ENCODE measurements at places on chromosomes 2 and 18.

DNA sequence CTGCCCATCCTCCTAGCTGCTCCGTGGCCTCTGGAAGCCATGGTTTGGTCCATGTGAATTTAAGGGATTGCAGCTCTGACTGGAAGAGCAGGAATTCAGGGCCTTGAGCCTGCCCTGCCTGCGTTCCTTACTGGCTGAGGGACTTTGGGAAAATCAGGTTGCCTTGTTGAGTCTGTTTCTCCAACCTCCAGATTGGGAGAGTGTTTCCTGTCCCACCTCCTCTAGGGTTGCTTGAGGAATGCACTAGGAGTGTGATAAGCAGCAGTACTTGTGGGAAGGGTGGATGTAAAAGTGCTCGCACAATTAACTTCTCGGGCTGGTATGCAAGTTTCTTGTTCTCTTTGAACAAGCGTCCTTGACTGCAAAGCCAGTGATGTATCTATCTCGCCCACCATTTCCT, 84.4 kb upstream of the YWHAQ start:
- DNase-seq: no peak

- DNase-seq: no peak
These were observed 47.4 kb upstream of the DNAJC10 start for GRCh38 chr2:182668671-182669070.

GRCh38 chr2:188292348-188293239, 920 bp downstream of the GULP1 start:
- peak; percentile 57 for DNase-seq

DNA sequence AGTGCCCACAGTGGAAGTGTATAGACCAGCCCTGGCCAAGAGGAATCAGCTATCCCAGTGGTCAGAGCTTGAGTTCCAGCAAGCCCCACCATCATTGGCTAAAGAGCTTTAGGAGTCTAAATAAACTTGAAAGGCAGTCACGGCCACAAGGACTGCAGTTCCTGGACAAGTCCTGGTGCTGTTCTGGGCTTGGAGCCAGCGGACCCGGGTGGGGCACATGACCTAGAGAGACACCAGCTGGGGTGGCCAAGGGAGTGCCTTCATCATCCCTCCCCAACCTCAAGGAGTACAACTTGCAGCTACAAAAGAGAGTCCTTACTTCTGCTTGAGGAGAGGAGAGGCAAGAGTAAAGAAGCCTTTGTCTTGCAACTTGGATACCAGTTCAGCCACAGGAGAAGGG, 439.8 kb upstream of the TMEFF2 start:
- no peak for DNase-seq

GRCh38 chr2:126657148-126657635, 1.2 kb downstream of the GYPC start:
- DNase-seq: no peak

DNA sequence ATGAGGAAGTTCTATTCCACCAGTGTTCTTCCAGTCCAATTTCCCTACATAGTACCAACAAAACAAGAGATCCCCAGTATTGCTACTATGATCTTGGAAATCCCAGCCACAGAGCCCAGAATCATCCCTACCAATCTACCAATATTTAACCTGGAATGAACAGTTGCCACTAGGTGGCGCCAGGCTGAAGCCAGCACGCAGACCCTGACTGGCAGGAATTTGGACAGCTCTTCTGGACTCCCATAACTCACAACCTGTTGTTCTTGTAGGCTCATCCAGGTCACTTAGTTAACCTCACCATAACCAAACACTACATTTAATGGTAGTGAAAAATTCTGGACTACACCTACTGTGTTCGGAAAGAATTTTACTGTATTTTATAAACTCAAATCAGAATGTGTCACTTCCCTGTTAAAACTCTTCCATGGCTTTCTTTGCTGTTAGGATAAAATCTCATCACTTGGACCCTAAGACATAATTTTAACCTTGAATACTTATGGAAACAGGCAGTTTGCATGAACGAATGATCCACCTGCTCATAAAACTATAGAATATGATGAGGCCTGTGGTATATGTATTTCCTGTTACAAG, 59.8 kb upstream of the SLC38A11 start:
- DNase-seq: peak; percentile 50

DNA sequence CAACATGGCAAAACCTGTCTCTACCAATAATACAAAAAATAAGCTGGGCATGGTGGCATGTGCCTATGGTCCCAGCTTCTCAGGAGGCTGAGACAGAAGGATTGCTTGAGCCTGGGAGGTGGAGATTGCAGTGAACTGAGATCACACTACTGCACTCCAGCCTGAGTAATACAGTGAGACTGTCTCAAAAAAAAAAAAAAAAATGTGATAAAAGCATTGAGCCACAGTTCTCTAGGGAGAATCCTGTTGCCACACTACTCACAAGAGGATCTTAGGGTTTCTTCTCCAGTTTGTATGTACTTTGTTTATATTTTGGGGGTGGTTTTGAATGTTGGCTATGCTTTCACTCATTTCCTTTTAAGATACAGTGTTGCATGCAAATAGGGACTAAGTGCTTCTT, 62.0 kb downstream of the TMEM185B start:
- DNase-seq: no peak

GRCh38 chr2:234826681-234827080, 125.1 kb upstream of the SH3BP4 start:
- no peak for DNase-seq

GRCh38 chr18:53551868-53552426, 672.5 kb downstream of the MBD2 start:
- no peak for DNase-seq

- DNase-seq: no peak
These were observed 15.8 kb downstream of the ASAP2 start for GRCh38 chr2:9222239-9222892.

DNA sequence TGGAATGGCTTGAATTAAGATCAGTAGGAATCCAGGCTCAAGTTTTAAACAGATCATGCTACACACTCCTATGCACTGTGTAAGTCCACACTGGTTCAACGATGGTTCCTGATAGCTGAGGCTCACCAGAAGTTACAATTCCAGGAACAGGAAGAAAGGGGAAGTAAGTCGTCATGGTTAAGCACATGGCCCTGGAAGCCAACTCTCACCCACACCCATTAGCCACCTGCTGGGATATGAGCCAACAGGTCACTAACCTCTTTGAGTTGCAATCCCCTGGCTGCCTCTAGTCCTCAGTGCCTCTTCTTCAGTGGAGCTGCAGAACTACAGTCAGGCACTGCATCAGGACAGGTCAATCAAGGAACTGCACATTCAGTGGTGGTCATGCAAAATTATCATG, 133.5 kb downstream of the TMEM182 start:
- no peak for DNase-seq

DNA sequence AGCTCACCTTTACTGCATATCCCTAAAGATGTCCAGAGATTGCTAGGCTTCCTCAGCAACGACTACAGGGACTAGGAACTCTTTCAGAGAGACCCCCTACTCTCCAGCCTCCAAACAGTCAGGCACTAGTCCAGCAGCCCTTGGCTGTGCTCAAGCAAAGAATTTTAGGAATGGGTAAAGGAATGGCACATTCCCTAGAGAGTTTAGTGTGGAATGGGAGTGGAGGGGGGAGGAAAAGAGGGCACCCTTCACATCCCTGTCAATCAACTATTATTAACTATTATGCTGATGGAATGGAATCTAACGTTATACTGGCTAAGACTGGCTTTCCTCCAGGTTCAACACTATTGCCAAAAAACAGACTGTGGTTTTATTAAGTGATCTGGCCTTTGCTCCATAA, 64.8 kb downstream of the IKZF2 start:
- no peak for DNase-seq

GRCh38 chr2:68994864-68995263, 18.1 kb upstream of the ANTXR1 start:
- DNase-seq: no peak

GRCh38 chr2:164066095-164066494, 330.3 kb upstream of the FIGN start:
- DNase-seq: no peak

- DNase-seq: no peak
These were observed 362.3 kb downstream of the RND3 start for GRCh38 chr2:150125188-150125587.

GRCh38 chr2:88692187-88692586, 714 bp downstream of the RPIA start:
- DNase-seq: no peak

DNA sequence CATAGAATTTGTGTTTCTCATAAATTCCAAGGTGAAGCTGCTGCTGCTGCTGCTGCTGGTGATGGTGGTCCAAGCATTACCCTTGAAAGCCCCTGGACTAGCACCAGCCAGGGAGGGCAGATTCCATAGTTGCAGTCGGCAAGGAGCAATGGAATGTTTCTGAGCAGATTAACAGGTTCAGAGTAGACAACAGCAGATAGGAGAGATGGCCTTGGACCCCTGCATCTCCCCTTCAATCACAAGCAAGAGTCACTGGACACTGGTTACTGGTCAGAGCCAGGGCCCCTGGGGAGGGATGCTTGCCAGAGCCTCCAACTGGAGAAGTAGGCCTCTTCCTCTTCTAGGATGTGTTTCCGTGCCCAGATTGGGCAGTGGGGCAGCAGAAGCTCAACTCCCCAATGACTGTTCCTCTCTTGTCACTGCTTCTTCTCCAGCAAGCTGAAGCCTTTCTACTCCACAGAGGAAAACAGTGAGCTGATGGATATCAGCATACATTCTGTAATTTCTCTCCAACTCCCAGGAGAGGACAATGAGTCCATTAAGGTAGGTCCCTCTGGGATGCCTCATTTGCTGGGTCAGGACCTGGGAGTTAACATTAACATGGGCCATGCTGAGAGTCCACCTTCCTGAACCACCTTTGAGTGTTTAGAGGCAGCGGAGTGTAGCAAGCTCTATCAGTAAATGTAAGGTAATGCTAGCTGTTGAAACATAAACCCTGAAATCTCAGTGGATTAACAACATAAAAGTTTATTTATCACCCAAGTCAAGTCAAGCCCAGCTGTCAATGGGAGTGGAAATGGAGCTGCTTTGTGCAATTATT, 35.3 kb downstream of the MROH2A start:
- DNase-seq: no peak

GRCh38 chr2:237353215-237353614, 60.7 kb downstream of the COL6A3 start:
- no peak for DNase-seq

DNA sequence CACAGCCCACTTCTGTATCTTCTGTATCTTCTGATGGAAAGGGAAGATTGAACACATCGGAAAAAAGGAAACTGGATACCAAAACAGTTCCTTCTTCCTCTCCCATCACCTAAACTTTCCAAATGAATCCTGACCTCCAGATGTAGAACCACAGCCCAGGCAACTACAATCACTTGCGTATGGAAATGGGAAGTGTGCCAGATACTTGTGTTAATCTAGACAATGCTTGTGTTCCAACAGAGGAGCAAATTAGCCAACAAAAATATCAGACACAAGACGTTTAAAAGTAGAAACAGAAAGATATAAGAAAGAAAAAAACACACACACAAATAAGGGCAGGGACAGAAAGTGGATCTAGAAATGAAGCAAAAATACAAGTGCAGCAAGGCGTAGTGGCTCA, 31.4 kb upstream of the DUSP2 start:
- DNase-seq: no peak

DNA sequence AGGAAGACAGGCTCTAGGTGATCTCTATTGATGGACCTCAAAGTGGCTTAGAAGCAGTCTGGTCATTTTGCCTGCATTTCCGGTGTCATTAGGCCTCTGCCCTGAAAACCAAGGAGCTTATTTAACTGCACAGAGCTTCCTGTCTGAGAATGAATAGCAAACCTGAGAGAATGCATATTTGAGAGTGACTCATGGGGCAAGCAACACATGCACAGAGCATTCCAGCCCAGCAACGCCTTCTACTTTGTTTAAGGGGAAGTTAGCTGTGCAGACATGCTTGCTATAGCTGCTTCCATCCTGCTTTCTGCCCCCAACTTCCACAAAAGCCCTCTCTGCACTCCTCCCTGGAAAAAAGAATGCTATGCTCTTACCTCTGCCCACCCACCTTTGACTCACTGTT, 232.8 kb downstream of the GRB14 start:
- DNase-seq: no peak

DNA sequence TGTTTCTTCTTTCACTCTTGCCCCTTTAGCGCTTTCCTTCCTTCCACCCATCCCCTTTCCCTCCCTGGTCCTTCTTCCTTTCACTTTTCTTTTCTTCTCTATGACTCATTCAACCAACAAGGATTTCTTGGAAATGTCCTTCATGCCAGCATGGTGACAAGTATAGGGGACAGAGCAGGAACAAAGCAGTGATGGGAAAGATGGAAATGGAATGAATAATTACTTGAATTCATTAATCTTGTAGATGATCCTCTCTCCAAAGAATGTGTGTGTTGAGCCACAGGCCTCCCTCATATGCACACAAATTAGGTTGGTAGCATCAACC, 1.5 kb downstream of the VAMP5 start:
- no peak for DNase-seq

DNA sequence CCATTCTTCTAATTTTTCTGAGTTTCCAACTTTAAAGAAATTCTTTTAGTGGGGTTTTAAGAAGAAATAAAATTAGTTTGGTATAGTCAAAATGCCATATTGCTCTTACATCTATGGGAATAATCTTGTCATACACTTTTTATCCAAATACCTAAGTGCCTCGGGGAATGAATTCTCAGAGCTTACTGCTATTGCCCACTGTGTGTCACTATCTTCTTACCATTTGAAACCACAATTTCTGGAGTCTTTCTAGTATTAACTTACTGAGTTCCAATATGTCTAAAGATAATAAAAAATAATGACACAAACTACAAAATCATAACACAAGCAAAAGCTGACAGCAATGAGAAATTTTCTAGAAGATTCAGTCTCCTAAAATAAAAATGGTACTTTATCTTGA, 23.7 kb upstream of the DNAH6 start:
- no peak for DNase-seq

GRCh38 chr2:164060031-164060430, 324.2 kb upstream of the FIGN start:
- DNase-seq: no peak

GRCh38 chr2:31469648-31470047, 55.1 kb upstream of the XDH start:
- DNase-seq: no peak

DNA sequence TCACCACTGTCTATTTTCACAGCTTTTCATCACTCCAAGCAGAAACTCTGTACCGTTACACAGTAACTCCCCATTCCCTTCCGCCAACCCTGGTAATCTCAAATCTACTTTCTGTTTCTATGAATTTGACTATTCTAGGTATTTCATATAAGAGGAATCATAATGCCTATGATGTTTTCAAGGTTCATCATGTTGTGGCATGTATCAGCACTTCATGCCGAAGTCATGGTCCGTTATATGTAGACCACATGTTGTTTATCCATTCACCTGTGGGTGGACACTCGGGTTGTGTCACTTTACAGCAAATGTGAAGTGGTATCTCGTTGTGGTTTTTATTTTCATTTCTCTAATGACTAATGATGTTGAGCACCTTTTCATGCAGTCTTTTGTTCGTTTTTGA, 21.6 kb downstream of the CPSF3 start:
- no peak for DNase-seq

DNA sequence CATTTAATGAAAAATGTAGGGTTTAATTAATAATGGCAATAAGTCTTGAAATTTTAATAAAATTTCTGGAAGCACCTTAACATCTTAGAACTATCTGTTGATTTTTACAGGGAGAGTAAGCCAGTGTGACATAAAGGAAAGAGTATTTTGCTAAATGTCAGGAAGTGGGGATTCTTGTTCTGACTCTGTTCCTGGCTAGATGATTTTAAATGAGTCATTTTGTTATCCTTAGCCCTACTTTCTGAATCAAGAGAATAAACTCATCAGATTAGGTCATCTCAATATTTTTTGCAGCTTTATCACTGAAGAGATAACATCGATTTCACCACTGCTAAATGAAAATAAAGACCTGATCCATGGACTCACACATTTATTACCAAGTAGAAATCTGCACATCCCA, 377.5 kb upstream of the CYRIA start:
- DNase-seq: no peak

Measured in anterior cingulate cortex (tissue), 58 donors.